DND-41 (cell line): ENCODE measurements at places on chromosomes 16 and 17.
A peak's percentile ranks its signal among the peaks of the same experiment; 100 is the strongest.

DNA sequence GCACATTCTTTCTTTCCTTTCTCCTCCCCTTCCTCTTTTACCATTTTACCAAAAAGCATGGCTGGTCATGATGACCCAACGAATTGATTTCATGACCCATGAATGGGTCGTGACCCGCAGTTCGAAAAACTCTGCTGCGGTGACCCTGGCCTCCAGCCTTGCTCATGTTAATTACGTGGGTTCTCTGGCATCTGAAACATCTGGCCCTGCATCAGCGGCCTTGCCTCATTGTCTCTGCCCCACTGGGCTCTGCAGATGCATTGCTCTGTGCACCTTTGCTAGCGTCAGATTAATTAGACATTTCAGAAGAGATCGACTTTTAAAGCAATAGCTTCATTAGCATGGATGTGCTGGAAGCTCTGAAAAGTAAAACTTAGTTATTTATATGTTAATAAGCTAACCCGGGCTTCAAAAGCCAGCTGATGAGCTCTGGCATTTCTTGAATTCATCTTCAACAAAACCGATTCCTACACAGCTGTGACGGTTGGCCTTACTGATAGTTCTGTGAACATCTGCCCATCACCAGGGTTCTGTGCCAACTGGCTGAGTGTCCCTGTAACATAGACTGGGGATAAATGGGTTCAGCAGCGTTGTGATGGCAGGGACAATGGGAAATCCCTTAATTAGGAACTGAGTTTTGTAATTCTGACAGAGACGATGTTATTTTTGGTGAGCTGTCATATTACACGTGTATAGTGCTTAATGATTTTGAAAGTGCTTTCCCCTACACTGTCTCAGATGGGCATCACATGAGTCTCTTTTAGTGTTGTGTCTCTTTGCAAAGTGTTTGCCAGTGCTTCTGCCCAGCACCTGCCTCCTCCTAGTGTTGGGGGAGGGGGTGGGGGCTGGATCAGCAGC lies 225.9 kb upstream of the EEF2KMT start:
- DNase-seq: no peak

GRCh38 chr16:85735225-85735635 lies 15.7 kb downstream of the C16orf74 start:
- peak; percentile 41 for DNase-seq

DNA sequence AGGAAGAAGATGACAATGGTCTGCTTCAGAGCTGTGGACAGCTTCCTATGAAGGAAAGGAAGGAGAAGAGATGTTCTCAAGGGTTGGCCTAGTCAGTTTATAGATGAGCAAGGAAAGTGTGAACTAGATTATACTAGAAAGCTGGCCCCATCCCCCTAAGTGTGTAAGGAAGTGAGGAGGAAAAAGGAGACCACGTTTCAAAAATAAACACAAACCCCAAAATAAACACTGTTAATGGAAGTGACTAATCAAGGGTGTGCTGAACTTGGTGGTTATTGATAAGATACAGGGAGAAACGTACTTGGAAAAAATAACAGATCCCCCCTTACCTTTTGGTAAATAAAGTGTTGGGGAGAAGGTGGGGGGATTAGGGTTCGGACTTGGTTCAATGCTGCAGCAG lies 267.1 kb downstream of the SOX9 start:
- no peak for DNase-seq

DNA sequence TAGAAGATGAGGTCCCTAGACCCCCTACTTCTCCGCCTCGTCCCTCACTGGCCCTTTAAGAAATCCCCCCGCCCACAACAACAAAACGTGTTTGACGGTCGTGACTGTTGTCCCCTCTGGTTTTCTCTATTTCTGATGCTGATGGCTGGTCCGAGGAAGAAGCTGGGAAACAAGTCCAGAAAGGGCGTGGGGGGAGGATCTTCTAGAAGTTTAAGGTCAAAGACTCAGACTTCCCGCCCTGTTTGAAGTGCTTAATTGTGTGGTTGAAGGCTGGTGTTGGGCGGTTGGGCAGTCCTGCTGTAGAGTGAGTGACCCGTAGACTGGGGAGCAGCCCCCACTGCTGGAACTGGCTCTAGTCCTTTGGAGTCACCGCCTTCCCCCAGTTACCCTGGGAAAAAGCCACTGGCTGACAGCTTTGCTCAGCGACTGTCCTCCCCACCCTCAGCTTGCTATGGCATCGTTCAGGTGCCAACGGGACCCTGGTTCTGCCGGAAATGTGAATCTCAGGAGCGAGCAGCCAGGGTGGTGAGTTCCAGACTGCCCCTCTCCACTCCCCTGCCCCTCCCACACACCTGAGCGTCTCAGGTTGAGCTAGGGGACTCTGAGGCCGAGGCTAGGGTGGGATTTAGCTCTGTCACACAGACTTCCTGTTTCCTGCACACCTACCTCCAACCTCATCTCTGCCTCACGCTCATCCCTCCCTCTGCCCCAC lies 1.6 kb downstream of the MLLT6 start:
- no peak for DNase-seq

DNA sequence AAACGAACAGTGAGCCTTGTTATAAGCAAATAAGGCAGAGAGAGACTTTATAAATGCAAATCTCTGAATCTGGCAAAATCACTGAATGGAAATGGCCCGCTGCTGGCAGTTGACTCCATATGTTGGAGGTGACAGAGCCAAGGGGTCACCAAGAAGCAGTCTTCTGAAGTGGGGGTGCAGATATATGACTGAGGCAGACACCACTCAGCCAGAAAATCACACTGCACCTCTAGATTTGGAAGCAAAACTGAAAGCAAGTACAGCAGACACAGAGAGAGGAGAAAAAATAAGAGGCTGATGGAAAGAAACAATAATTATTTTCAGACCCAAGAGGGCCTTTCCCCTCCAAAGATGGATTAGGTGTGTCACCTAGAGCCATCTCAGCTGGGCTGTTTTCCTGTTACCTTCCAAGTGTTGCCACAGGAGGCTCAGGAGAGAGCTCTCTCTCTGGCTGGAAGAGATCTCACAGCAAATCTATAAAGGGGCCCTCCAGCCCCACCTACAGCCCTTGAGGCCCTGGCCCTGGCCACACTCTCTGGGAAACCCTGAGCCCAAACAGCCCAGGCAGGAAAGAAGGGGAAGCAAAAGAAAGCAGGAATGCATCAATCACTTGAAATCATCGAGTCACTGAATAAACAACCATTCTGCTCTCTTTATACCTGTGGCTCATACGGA lies 585.1 kb upstream of the PSMD7 start:
- no peak for DNase-seq

- no peak for DNase-seq
Observed at GRCh38 chr17:6724009-6724408, 10.8 kb upstream of the SLC13A5 start.

DNA sequence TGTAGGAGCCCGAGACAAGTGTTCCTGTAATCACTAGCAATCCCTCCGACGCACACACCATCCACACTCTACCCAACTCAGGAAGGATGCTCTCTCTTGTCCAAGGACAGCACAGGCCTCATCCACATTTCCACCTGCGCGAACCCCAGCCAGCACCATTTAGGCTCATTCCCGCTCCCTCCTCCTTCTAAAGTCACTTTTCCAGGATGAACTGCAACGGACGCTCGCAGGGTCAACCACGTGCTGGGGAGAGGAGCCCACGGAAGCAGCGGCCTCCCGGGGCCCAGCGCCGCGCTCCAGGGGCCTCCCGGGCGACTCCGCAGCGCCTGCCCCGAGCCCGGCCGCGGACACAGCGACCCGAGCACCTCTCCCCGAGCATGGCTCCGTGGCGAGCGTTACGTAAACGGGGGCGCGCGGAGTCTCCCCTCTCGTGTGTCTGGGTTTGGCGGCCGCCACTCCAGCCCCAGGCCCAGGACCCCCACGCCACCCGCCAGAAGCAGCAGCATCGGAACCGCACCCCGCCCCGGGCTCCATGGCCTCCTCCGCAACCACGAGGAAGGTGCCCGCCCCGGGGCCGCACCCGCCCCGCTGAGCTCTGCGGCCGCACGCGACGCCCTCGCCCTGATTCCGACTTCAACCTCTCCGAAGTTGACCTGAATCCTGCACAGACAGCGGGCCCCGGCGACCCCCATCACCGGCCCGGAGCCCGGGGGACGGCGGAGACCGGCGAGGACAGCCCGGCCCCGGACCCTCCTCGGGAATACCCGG lies 668 bp downstream of the USP36 start:
- DNase-seq: peak; percentile 37

DNA sequence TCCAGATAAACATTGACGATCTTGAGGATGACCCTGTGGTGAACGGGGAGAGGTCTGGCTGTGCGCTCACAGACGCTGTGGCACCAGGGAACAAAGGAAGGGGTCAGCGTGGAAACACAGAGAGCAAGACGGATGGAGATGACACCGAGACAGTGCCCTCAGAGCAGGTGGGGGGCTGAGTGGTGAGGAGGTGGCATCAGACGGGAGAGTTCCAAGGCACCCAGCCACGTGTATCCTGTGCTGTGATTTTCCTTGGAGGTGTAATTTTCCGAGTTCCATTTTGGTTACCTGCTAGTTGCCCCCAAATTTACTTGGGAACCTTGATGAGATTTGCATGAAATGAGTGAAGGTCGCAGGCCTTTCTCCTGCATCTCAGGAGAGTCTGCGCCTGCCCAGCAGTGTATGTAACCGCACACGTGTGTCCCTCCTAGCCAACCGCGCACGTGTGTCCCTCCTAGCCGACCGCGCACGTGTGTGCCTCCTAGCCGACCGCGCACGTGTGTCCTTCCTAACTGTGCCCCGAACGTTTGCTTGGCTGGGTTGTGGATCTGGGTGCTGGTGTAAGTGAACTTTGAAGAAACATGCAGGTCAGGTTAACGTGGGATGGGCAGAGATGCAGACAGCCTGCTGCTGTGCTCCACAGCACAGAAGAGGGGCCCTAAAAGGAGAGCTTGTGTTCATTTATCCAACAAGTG lies 10.1 kb downstream of the TCF25 start:
- DNase-seq: no peak

- DNase-seq: no peak
Observed at GRCh38 chr17:79791735-79792161, 5.1 kb downstream of the CBX8 start.

DNA sequence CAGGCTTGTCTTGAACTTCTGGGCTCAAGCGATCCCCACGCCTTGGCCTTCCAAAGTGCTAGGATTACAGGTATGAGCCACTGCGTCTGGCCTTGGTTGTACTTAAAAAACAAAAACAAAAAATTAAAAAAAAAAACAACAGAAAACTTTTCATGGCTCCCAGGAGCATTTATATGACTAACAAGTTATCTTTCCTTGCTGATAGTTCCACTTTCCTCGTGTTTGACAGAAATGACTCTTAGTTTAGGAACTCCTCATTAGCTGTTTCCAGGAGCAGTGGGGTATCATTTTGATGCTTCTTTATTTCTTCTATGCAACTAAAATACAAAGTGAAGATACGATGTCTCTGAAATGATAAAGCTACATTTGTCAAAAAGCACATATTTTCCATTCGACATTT lies 165.4 kb downstream of the PRKCA start:
- no peak for DNase-seq

DNA sequence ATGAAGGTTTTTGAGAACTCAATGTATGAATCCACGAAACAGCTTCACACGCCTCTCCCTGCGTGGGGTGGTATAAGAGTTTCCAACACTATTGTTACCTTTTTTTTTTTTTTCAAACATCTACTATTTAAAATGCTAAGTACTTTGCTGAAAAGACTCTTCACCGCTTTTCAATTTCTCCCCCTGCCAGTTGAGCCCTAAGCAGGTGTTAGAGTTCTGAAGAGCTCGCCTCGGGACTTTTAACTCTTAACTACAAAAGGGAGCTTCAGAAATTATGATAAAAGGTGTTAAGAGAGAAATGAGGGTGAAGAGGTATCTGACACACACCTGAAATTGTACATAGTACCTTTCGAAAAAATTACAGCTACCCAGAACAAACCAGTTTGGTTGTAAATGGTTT lies 20.9 kb upstream of the PSMD7 start:
- DNase-seq: no peak

GRCh38 chr17:17757391-17757791 lies 76.1 kb downstream of the RAI1 start:
- peak; percentile 59 for DNase-seq

DNA sequence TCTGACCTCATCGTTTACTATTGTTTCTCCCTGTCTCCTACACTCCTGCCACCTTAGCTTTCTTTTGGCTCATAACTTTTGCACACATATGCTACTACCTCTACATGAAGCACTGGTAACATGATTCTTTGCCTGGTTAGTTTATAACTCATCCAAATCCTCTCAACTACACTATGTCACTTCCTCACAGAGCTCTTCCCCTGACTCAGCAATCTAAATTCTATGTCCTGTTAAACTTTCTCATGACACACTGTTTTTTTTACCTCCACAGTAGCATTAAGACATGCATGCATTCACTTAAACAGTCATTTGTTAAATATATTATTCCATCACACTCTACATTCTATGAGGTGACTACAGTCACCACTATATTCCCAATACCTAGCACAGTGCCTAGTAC lies 19.7 kb downstream of the APPBP2 start:
- no peak for DNase-seq

GRCh38 chr16:46789499-46790414 lies 41.2 kb downstream of the C16orf87 start:
- peak; percentile 20 for DNase-seq

DNA sequence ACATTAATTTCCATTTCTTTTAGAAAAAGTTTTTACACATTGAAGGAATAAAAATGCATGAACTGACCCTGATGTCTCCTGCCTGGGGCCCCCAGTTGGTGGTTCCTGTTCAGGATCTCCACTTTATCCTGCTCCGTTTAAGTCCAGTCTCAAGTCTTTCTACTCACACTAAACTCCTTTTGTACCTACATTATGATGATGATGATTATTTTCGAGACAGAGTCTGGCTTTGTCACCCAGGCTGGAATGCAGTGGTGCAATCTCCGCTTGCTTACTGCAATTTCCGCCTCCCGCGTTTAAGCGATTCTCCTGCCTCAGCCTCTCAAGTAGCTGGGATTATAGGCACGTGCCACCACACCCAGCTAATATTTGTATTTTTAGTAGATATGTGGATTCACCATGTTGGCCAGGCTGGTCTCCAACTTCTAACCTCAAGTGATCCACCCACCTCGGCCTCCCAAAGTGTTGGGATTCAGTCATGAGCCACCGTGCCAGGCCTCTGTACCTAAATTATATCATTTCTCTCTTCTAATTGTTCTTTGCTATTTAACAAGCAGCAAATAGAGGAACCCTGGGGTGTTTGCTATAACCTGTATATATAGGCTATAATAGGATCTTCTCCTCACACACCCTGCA lies 2.2 kb upstream of the FOXK2 start:
- DNase-seq: no peak

DNA sequence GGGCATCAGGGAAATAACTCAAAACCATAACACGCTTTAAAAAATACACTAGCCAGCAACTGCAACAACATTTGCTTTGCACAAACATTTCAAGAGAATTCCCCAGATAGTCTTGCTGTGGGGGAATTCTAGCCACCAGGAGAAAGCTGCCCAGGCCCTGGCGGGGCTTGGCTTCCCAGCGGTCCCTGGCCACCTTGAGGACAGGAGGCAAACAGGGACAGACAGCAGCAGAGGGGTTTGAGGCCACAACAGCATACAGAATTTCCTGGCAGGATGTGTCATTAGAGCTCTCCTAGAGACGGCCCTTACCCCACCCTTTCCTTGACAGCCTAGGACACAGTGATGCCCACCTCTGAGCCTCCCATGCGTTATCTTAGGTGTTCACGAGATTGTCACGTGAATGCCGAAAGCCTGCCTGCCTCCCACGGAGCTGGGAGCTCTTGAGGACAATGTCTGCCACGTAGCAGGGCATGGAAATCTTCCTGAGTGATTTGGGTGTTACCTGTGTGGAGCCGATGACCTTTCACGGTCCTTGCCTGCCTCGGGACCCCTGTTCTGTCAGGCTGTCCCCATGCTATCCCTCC lies 114.3 kb downstream of the RBFOX3 start:
- DNase-seq: no peak
